Renal pelvis (tissue), 12 donors: ENCODE measurements at places on chromosomes 12 and 14.

GRCh38 chr14:73286598-73286997 is 49.3 kb downstream of the PAPLN start:
- no peak for DNase-seq

DNA sequence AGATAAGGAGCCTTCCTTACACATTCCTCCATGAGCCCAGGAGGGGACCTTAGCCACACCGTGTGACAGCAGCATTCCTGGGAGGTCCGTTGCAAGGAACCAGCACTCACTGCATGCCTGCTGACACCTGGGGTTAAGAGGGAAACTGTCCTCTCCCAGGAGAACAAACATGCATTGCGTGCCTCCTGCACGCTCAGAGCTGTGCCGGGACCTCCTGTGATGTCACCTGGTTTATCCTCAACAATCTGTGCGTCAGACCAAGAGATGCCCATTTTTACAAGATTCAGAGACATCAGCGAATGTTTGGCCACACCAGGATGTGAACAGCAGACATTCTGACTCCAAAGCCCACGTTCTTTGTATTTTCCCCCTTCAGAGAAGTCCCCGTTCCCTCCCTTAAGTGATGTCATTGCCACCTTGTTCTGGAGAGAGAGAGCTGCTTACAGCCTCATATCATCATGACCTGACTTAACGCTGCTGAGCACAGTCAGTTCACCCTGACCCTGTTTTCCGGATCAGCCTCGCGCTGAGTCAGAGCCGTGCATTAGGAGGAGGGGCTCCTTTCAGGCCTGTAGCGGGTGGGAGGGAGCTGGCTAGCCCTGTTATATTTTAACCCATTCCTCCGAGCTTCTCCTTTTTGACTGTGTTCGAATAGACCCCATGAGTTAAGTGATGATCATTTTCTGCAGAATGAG is 36.2 kb downstream of the TMEM120B start:
- DNase-seq = peak; percentile 72

DNA sequence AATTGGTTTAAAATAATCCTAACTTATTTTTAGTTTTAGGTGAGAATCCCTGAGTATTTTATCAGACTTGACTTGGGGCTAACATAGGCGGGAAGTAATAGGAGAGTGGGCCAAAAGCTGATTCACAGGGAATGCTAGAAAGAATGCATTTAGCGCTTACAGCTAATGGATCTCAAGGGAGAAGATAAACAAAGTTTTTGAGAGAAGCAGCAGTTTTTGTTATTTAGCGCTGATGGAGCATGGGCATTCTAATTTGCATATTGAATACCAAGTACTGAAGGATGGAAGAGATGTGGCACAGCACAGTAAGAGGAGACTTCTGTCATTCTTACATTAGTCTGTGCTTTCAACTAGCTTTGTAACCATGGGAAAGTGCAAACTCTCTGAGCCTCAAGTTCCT is 436.0 kb upstream of the FBXO33 start:
- no peak for DNase-seq

- DNase-seq = no peak
Measured at GRCh38 chr12:105736498-105736897, 402.3 kb downstream of the NUAK1 start.

- DNase-seq = no peak
Measured at GRCh38 chr14:22002860-22003284, 329.3 kb upstream of the OR4E1 start.

DNA sequence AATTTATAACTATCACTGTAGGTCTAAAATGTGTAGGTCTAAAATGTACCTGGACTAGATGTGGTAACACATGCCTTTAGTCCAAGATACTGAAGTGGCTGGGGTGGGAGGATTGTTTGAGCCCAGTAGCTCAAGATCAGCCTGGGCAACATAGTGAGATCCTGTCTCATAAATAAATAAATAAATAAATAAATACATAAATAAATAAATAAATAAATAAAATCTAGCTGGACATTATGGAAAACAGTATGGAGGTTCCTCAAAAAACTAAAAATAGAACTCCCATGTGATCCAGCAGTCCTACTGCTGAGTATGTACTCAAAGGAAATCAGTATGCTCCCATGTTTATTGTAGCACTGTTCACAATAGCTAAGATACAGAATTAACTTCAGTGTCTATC is 24.0 kb downstream of the PDE3A start:
- DNase-seq = no peak

DNA sequence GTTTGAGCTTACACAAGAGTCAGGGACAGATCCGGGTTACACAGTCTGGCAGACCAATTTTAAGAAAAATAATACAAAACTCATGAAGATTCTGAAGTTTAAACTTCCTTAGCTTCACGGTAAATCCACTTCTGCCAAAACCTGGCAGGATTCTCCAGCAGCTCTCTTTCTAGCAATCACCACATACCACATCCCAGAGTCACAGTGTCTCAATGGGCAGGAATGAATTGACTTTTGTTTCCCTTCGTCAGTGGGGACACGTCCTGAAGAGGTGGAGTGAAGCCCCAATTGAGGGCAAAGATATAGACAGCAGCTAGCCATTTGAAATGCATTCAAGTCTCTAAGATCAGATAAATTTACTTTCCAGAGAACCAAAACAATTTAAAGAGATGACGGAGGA is 117.1 kb upstream of the ARHGAP5 start:
- no peak for DNase-seq

- no peak for DNase-seq
Measured at GRCh38 chr14:104557086-104557485, 22.5 kb upstream of the C14orf180 start.

- no peak for DNase-seq
Measured at GRCh38 chr12:79063258-79063657, 198.7 kb downstream of the SYT1 start.

DNA sequence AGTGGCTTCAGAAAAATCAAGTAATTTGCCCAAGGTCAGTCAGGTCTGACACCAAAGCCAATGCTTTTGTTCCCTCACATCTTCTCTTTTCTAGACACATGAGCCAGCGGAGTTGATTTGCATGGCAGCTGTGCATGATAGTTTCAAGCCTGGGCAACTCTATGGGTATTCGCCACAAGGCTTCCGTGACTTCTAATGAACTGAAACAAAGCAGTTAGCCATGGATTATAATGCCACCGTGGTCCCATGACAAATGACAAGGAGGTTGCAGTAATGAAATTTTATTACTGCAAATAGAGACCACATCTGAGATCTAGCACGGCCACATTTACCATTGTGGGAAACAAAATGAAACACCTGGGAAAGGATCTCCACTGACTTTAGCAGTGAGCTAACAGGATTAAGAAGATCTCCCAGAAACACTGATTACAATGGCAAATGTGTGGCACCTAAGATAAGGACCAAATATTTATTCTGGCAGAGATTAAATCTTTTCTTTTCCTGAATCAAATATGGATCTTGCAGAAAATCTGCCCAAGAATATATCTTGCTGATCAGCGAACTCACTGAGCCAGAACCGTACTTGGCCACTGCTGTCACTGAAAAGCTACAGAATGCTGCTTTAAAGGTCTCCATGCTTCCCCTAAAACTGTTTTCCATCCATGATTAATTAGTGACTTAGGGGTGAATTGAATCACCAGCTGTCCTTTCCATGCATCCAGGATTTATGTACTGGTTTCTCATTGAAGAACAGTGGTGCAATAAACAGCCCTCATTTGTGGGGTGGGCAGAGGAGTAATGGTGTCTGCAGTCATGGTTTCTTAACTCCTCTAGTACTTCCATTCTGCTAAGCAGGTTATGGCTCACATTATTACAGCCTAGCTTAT is 551.0 kb downstream of the DIO2 start:
- peak; percentile 63 for DNase-seq

- DNase-seq = no peak
Measured at GRCh38 chr14:59755409-59756135, 115.0 kb downstream of the RTN1 start.

- DNase-seq = no peak
Measured at GRCh38 chr14:97178781-97179180, 381.6 kb downstream of the VRK1 start.

DNA sequence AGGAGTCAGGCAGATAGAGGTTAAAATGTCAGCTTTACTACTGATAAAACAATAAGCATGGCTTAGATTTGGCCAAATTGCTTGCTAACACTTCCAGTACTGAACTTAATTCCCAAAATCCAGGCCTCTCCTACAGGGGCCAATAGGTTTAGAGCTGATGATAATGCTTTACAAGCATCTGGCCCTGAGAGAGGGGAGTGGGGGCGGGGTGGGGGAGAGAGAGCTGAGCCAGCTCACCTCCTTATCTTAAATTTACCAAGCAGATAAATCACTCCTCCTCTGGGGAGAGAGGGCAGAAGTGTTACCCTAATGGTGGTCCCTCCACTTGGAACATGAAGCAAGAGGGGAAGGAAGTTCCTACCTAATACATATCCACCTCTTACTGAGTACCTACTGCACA is 182.2 kb upstream of the CRY1 start:
- DNase-seq = no peak

DNA sequence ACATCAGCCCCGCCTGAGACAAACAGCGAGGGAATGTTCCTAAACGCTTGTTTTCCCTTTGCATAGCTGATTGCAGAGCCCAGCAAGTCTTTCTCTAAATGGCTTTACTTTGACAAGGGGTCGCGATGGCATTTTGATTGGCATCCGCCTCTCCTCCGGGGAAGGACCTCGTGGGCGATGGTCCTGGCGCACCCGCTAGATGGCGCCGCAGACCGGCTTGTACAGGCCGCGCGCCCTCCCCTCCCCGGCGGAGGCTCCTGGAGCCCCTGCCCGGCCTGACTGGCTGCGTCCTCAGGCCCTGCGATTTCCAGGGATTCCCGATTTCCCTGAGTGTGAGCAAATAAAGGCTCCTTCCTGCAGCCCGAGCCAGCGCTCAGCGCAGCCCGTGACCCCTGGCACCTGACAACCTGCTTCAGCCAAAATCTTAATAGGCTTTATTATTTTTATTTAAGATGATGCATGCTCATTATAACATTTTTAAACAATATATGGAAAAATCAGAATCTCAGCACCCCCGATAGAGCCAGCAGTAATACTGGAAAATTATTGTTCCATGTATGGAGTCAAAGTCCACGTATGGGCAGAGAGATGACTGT is 468.3 kb downstream of the AACS start:
- peak; percentile 12 for DNase-seq

DNA sequence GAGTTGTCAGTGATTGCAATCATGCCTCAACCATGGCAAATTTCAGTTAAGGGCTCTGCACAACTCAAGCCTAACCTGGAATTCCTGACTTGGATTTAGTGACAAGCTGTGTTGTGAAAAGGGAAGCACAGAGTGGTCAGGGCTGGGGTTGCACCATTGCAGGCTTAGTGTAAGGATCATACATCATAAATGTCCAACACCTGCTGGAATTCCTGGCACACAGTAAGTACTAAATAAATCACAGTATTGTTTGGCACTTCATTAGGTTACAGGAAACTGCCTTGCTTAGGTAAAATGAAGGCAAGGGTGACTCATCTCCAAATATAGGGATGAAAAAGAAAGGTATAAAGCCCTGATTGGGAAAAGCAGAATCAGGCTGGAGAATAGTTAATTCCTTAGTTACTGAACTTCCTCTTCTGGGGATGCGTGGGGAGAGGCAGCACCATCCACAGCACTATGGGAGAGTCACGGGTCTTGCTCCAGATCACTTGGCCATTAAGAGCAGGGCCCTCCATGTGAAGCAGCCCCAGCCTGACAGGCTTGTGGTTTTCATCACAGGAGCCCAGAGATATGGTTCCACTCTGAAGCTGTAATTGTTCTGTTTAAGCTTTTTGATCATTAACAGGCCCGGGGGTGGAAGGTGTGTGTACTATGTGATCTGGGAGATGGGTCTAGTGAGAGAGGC is 39.7 kb downstream of the SLC8A3 start:
- no peak for DNase-seq

- DNase-seq = peak; percentile 44
Measured at GRCh38 chr12:30880061-30880460, 46.5 kb upstream of the TSPAN11 start.

DNA sequence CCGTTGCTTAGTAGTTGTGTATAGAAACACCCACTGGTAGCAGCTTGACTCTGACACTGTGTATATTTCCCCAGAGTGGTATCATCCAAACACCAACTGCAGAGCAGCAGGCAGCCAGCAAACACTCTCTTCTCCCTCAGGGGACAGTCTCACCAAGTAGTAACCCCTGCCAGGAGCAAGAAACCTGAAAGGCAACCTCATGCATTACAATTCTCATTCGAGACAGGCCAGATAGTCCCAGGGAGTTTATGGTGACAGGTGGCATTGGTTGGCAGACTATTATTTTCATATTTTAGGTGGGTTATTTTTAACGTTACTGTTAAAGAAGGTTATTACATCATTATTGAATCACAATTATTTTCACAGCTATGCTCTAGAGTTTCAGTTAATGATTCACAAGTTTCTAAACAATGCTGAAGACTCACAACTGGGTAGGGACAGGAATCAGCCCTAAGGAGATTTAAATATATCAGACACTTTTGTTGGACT is 222.8 kb downstream of the EGLN3 start:
- DNase-seq = no peak

GRCh38 chr12:9043766-9044165 is 54.4 kb downstream of the KLRG1 start:
- DNase-seq = no peak

- DNase-seq = no peak
Measured at GRCh38 chr14:44820230-44820964, 141.3 kb downstream of the KLHL28 start.

DNA sequence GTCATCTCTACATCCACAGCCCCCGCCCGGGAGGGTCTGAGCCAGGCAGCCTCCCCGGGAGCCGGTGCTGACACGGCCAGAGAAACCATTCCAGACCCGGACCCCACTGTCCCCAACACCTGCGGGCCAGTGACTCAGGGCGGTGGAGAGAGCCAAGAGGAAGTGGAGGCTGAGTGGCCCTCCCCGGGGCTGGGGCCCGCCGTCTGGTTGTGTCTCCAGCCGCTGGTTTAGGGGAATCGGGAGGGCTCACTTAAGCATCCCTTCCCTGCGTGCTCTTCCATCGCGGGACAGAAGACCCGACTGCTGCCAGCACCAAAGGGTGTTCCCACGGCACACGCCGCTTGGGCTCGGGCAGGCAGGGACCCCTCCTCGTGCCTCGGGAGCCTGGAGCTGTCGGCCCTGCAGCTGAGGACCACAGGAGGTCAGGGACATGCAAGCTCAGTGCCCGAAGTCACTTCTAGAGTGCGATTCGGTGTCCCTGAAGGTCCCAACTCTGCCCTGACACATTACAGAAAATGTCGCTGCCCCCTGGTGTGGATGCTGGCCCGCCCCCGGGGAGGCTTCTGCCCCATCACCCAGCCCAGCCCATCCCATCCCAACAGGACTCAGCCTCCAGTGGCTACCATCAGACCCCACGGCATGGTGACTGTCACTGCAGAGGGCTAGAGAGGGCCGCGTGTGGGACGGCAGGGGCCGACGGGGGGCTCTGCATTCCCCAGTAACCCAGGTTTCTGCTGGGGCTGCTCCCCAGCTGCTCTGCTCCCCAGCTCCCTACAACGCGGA is 50.8 kb downstream of the GALNT9 start:
- DNase-seq = no peak

- DNase-seq = no peak
Measured at GRCh38 chr12:46460682-46461210, 88.2 kb upstream of the SLC38A2 start.
